ENCODE measurements at places on chromosomes 13 and 19.

- no peak for DNase-seq
These were observed 43.0 kb downstream of the RB1 start for GRCh38 chr13:48346583-48346982.

DNA sequence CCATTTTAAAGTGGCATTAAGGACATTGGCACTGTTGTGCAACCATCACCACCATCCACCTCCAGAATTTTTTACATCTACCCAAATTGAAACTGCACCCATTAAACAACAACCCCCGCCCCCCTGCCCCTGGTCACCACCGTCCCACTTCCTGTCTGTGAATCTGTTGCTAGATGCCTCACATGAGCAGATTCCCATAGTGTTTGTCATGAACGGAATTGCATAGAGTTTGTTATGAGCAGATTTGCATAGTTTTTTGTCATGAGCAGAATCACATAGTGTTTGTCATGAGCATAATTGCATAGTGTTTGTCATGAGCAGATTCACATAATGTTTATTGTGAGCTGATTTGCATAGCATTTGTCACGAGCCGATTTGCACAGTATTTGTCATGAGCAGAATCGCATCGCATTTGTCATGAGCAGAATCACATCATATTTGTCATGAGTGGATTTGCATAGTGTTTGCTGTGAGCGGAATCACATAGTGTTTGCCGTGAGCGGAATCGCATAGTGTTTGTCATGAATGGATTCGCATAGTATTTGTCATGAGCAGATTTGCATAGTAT, 54.0 kb upstream of the GTF3A start:
- DNase-seq, result no peak

GRCh38 chr13:34031610-34032009, 213.7 kb downstream of the RFC3 start:
- DNase-seq, result no peak

- DNase-seq, result peak; percentile 84
These were observed 80.3 kb upstream of the FRY start for GRCh38 chr13:31951215-31951678.

- DNase-seq, result no peak
These were observed 244.5 kb upstream of the CSNK1A1L start for GRCh38 chr13:37349916-37350315.

GRCh38 chr13:113950451-113951245, 23.2 kb downstream of the C13orf46 start:
- DNase-seq, result no peak

- no peak for DNase-seq
These were observed 55.3 kb downstream of the STK24 start for GRCh38 chr13:98521461-98522247.

GRCh38 chr13:32548837-32549236, 10.2 kb upstream of the N4BP2L2 start:
- no peak for DNase-seq

DNA sequence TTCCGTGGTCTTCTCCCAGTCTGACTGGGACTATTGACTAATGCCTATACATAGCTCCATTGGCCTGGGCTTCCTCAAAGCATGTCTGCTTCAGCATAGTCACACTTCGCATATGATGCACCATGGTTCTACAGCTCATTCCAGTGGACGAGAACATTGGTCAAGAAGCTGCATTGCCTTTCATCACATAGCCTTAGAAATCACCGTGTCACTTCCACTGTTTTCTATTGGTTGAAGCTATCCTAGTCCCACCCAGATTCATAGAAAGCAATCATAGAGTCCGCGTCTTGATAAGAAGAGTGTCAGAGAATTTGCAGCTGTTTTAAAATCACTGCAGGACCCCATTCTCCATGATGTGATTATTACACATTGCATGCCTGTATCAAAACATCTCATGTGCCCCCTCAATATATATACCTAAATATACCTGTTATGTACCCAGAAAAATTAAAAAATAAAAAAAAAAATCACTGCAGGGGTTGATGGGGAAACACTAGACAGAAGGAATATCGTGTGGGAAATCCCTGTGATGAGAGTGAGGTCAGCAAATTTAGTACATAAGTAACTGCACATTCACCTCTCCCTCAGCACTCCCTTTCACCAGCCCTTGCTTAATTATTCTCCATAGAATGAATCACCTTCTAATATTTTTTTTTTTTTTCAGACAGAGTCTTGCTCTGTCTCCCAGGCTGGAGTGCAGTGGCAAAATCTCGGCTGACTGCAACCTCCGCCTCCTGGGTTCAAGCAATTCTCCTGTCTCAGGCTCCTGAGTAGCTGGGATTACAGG, 2.2 kb upstream of the ARHGAP33 start:
- DNase-seq, result no peak

DNA sequence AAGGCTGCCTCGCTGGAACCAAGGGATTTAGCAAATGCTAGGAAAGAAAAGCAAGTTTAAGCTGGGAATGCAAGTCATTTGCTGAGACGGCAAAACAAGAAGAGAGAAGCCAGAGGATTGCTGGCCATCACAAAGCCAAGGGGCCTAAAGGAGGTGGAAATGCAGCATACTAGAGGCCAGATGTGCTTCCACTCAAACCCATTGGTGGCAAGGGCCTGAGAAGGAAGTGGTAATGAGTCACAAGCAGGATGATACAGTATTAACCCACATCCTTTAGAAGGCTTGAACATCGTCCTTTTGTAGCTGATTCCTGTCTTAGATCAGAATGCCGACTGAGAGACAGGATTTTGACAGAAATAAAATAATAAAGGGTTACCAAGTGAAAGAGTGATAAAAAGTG, 68.2 kb downstream of the ITGBL1 start:
- DNase-seq, result no peak

- DNase-seq, result peak; percentile 80
These were observed 49.4 kb upstream of the INTS6 start for GRCh38 chr13:51502153-51502651.

GRCh38 chr13:23628250-23628649, 58.0 kb downstream of the TNFRSF19 start:
- no peak for DNase-seq

DNA sequence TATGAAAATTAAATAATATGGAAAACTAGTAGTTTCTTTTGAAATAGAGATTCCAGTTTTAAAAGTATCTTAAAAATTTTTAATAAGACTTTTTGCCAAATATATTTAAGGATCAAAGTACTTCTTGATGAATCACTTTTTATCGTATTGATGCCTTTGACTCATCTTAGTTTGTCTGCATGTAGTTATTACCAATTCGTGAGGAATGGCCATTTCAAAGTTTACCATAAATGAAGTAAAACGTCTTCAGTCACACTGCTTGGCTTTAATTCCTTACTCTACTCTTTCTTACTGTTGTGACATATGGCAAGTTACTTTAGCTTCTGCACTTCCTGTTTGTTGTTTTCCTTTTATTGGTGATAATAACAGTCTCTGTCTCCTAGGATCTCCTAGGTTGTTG, 38.3 kb downstream of the NDFIP2 start:
- DNase-seq, result no peak

DNA sequence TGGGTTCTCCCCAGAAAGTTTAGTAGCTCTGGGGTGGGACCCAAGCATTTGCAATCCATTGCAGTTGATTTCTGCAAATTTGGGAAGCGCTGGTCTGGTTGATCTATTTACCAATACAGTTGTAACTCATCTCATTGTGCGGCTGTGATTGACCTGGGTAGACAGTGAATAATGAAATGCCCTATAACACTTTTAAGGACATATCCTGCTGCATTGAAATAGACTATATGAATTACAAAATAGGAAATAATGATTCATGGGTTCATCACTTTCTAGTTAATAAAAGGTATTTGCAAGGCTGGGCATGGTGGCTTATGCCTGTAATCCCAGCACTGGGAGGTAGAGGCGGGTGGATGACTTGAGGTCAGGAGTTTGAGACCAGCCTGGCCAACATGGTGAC, 59.0 kb upstream of the FARP1 start:
- DNase-seq, result no peak

DNA sequence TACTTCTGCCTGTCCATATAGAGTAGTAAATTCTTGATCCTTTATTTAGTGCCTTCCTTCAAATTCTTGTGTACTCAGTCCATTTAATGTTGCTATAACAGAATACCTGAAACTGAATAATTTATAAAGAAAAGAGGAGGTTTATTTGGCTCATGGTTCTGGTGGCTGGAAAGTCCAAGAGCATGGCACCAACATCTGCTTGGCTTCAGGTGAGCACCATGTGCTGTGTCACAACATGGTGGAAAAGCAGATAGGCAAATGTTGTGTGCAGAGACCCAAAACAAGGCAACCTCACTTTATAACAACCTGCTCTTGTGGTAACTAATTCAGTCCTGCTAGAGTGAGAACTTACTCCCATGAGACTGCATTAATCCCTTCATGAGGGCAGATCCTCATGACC, 195.3 kb downstream of the LMO7 start:
- DNase-seq, result no peak

GRCh38 chr13:26326562-26326961, 72.6 kb downstream of the CDK8 start:
- no peak for DNase-seq

- peak; percentile 74 for DNase-seq
These were observed 154.9 kb downstream of the TM9SF2 start for GRCh38 chr13:99656092-99656745.

GRCh38 chr19:5827891-5828660, 11.4 kb downstream of the FUT6 start:
- DNase-seq, result peak; percentile 99

DNA sequence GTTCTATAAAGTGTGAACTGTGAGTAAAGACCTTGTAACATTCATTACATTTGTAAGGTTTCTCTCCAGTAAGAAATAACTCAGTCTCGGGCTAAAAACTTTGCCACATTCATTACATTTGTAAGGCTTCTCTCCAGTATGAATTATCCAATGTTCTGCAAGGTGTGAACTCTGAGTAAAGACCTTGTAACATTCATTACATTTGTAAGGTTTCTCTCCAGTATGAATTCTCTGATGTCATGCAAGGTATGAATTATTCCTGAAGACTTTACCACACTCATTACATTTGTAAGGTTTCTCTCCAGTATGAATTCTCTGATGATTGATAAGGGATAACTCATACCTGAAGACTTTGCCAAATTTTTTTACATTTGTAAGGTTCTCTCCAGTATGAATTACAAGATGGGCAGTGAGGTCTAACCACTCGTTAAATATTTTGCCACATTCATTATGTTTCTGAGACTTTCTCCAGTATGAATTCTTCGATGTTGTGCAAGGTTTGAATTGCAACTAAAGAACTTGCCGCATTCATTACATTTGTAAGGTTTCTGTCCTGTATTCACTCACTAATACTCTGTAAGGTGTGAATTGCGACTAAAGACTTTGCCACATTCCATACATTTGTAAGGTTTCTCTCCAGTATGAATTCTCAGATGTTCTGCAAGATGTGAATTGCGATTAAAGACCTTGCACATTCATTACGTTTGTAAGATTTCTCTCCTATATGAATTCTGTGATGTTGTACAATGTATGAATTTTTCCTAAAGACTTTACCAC, 21.2 kb downstream of the ZNF578 start:
- no peak for DNase-seq

GRCh38 chr19:46529622-46530451, 34.2 kb upstream of the PNMA8B start:
- peak; percentile 81 for DNase-seq

DNA sequence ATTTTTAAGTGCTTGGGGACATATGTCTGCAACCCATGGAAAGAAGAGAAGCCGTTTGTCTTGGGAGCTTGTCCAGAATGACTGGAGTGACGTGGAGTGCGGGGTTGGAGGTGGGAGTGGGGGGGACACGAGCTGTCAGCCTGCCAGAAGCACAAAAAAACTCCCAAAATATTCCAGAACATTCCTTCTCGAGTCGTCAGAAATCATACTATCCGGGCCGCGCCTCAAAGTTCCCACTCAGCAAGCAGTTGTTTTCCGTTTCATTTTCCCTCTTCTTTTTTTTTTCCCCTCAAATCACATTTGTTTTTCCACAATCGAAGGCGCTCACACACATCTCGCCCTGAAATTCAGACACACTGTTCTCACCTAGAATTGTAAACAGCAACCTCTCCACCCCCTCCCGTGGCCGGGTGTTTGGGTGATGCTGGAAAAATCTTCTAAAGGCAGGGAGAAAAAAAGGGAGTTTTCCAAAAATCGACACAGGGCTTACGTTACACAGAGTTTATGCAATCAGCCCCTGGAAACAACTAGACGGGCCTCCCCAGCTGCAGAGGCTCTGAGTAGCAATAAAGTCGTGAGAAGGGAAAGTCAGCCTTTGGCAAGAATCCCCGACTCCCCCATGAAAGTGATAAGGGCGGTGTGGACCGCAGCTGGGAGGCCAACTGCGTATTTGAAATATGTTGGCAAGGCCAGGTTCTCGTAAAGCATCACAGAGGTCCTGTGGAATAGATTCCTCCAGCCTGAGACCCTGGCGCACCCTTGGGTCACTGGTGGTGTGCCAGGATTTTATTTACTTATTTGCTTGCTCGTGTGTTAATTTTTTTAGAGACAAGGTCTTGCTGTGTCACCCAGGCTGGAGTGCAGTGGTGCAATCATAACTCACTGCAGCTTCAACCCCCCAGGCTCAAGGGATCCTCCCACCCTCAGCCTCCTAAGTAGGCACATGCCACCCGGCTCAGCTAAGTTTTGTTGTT, 31.2 kb upstream of the KLF2 start:
- DNase-seq, result no peak

- DNase-seq, result no peak
These were observed 135.2 kb downstream of the PTPRS start for GRCh38 chr19:5205381-5205780.

GRCh38 chr19:57305056-57305455, 15.2 kb upstream of the ZNF543 start:
- no peak for DNase-seq

DNA sequence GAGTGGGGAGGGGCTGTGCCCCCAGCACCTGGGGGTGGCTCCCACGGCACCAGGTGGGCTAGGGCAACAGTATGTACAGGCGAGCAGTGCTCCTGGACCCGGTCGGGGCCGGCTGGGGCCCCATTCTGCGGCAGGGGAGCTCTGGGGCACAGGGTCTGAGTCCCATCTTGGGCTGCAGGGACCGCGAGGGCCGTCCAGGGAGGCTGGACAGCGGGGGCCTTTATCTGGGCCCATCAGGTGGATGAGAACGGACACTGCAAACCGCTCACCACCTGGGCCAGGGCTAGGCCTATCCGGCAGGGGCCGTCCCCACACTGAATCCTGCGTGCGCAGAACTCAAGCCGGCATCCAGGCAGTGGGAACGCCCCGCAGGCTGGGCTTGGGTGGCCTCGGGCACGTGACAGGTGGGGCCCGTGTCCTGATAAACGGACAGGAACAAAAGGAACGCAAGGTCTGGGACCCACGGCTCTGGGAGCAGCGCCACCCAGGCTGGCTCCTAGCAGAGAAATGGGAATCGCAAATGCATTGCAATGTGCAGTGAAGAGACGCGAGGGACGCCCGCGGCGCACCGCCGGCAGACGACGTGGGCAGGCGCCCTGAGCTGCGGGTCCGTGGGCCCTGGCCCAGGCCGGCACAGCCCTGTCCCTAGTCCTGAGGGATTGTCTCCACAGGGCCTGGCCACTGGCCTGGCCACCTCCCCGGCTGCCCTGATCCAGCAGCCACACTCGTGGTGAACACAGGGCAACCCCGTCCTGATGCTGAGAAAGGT, 29.7 kb downstream of the BTBD2 start:
- DNase-seq, result no peak
